ENCODE measurements at places on chromosomes 11 and 22. TPM values are rescaled to one million over a fixed set of nuclear protein-coding genes. Genes with fewer than 3 reads are reported as not detected.

Gene PKDREJ
- total RNA-seq: 0.27 TPM

DNA sequence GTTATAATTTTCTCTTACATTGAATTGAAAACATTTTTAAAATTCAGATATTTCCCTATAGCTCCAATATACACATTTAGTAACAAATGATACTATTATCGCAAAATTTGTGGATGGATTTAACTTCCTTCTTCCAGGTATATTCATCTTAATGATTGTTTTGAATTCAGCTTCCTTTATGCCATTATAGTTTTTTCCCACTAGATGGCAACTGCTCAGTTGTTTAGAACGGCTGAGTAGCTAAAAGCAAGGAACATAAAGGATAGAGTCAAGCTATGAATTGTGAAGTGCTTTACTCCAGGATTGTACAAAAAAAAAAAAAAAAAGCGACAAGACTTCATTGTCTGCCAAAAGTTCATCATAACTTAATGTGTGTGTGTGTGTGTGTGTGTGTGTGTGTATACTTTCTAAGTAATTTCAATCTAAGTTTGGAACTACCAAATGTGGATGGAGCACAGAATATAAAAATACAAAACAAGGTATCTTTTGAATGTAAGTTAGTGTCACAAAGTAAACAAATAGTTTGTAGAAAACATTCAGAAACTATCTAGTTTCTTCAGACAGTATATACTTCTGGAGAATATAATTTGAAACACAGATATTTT is 846.4 kb downstream of the DLG2 start:
- DNase-seq: no peak

Gene C22orf31
- total RNA-seq: not detected

Gene GLB1L2
- 38.6 TPM for total RNA-seq

GRCh38 chr11:72475381-72475780 is 41.0 kb upstream of the CLPB start:
- DNase-seq: no peak

- no peak for DNase-seq
Observed at GRCh38 chr11:2891326-2892214, 6.0 kb upstream of the CDKN1C start.

- no peak for DNase-seq
Observed at GRCh38 chr11:114154271-114155047, 94.9 kb downstream of the ZBTB16 start.

Gene DNAJB7
- not detected for total RNA-seq
